ENCODE measurements at places on chromosomes 5 and 9. TPM values are rescaled to one million over a fixed set of nuclear protein-coding genes. Genes with fewer than 3 reads are reported as not detected.

DNA sequence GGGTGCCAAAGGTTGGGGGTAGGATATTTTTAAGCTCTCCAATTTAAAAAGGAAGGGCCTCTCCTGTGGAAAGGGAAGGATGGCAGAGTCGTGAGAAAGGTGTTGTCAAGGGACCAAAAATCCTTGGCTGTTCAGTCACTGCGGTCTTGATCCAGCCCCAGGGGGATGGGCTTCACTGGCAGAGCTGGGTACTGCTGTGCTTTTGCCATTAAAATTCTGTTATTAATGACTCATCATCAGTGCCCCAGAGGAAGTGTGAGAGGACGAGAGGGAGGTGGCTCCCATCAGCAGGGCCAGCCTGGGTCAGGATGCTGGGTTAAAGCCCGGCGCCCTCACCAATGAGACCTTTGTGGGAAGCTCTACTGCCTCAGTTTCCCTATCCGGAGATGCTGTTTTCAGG is 16.7 kb downstream of the PCDH12 start:
- DNase-seq, result peak; percentile 85
- H3K27me3 ChIP-seq, result no peaks in the 10 kb centered on the region
- H3K4me3 ChIP-seq, result no peak overlapping the region
- H3K36me3 ChIP-seq, result peaks cover 4% of the 10 kb centered on the region

- H3K27me3 ChIP-seq, result no peaks in the 10 kb centered on the region
- no peak for DNase-seq
- no peak overlapping the region for H3K4me3 ChIP-seq
- H3K4me1 ChIP-seq, result peaks cover 2% of the 10 kb centered on the region
Observed at GRCh38 chr5:55344392-55344992, 36.7 kb downstream of the MTREX start.

DNA sequence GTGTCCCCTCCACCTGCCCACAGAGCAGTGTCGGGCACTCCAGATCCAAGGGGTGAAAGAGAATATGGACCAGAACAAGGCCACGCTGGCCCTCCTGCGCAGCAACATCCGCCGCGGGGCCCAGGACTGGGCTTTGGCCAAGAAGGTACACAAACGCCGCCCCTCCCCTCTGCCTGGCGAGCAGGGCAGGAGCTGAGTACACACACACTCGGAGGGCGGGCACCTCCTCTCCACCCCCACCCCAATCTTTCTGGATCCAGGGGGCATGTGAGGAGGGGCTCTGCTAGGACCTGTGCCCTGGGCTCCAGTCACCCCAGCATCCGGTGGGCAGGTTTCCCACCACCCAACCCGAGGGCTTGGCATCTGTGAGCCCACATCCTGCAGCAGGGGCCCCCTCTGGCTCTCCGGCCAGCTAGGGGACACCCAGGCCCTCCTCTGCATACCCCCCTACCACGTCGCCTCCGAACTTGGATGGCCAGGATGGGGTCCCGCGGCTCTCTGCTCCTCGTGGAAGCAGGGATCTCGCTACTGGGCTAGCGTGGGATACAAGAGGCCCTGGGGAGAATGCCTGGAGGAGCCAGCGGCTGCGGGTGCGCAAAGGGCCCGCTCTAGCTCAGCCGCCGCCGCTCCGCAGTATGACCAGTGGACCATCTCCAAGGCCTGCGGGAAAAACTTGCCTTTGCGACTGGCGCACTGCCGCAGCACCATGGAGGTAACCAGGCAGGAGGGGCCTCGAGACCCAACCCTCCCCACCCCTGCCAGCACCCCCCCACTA is 3.1 kb downstream of the CCDC183 start:
- no peaks in the 10 kb centered on the region for H3K4me1 ChIP-seq
- peak; percentile 48 for DNase-seq
- peaks cover 2% of the 10 kb centered on the region for H3K27me3 ChIP-seq
- H3K4me3 ChIP-seq, result no peak overlapping the region

- no peak for DNase-seq
- peaks cover 3% of the 10 kb centered on the region for H3K4me1 ChIP-seq
- no peak overlapping the region for H3K4me3 ChIP-seq
- H3K36me3 ChIP-seq, result no peaks in the 10 kb centered on the region
Observed at GRCh38 chr5:150703762-150704161, 2.9 kb upstream of the RBM22 start.

MORN5 gene
- not detected for total RNA-seq

NEUROG1 gene
- not detected for total RNA-seq

DNA sequence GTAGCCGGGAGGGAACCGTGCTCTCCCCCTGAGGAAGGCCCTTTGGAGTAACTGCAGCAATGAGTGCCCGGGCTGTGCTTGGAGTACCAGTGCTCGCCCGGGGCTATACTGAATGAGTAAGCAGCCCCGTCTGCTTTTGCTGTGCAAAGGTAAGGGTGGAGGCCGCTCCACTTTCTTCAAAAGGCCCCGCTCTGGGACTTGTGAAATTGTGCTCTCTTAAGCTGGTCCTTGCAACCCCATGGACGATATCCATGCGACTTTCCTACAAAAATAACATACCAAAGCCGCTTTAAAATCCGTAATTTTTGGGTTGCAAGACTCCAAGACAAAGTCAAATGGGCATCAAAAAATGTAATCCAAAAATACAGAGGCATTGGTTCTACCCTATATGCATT is 578 bp upstream of the TNFAIP8 start:
- H3K36me3 ChIP-seq, result no peaks in the 10 kb centered on the region
- H3K4me3 ChIP-seq, result peak overlapping the region; percentile 82
- H3K27me3 ChIP-seq, result no peaks in the 10 kb centered on the region
- H3K27ac ChIP-seq, result peak overlapping the region; percentile 22
